BJ (cell line): ENCODE measurements at places on chromosomes 16 and 17.

- DNase-seq = no peak
These were observed 8.5 kb downstream of the ITGAE start for GRCh38 chr17:3792481-3792880.

GRCh38 chr16:69821844-69822173 lies 59.7 kb downstream of the WWP2 start:
- DNase-seq = no peak

- DNase-seq = no peak
These were observed 106.7 kb downstream of the TTC19 start for GRCh38 chr17:16106161-16106891.

DNA sequence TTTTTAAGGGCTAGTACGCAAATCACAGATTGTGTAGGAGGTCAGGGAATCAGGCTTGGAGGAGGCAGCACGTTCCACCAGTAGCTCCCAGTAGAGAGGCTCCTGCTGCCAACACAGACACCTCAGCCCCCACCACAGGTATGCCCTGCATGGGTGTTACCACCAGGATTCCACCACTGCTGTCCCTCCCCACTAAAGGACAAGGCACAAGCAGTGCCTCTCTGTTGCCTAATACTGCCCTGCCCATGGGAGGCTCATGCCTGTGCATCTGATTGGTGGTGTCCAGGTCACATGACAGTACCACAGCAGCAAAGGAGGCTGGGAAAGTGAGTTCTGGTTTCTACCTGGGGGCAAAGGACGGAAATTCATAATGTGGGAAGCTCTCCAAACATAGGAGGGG lies 33.6 kb upstream of the CACNG4 start:
- no peak for DNase-seq

GRCh38 chr17:28379814-28380801 lies 8.6 kb downstream of the SARM1 start:
- peak; percentile 68 for DNase-seq
